Osteoblast (primary cell): ENCODE measurements at places on chromosomes 7 and 10. TPM values are rescaled to one million over a fixed set of nuclear protein-coding genes. Genes with fewer than 3 reads are reported as not detected.

DNA sequence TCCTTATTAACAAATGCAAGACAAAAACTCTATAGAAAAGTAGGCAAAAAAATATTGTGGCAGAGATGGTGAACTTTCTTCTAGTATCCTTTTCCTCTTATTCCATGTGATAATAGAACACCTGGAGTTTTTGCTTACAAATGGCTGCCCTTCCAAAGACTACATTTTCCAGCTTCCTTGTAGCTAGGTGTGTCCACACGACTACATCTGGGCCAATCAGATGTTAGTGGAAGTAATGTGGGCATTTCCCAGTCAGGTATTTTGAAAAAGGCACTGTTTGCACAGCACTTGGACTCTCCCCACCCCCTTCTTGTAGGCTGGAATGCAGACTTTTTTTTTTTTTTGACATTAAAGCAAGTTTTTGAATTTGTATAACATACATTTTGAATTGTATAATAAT lies 105.5 kb upstream of the TBX20 start:
- H3K4me1 ChIP-seq = no peaks in the 10 kb centered on the region
- no peak overlapping the region for H3K27ac ChIP-seq
- H3K36me3 ChIP-seq = no peaks in the 10 kb centered on the region
- no peaks in the 10 kb centered on the region for H3K27me3 ChIP-seq

GRCh38 chr7:85829817-85830432 lies 643.1 kb upstream of the SEMA3D start:
- no peaks in the 10 kb centered on the region for H3K4me1 ChIP-seq
- H3K27ac ChIP-seq = no peak overlapping the region
- no peaks in the 10 kb centered on the region for H3K27me3 ChIP-seq
- no peak for DNase-seq
- no peak overlapping the region for H3K4me3 ChIP-seq

DNA sequence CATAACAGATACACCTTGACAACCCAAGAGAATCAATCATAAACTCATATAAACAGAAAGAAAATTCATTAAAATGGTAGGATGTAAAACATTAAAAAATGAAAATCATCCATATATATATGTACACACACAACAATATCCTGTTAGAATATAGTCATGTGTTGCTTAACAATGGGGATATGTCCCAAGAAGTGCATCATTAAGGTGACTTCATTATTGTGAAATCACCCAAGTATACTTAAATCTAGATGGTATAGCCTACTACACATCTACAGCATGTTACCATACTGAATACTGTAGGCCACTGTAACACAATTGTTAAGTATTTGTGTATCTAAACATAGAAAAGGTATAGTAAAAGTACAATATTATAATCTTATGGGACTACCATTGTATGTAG lies 115.8 kb upstream of the TMEM168 start:
- peaks cover 14% of the 10 kb centered on the region for H3K36me3 ChIP-seq
- DNase-seq = no peak
- H3K4me1 ChIP-seq = no peaks in the 10 kb centered on the region
- H3K4me3 ChIP-seq = no peak overlapping the region
- no peaks in the 10 kb centered on the region for H3K27me3 ChIP-seq

- H3K4me3 ChIP-seq = no peak overlapping the region
- DNase-seq = no peak
- no peaks in the 10 kb centered on the region for H3K27me3 ChIP-seq
- no peaks in the 10 kb centered on the region for H3K4me1 ChIP-seq
Measured at GRCh38 chr7:24469118-24469517, 104.1 kb upstream of the PALS2 start.

The SCART1 gene
- 5.1 and 5.6 TPM in 2 replicates for total RNA-seq

The VENTX gene
- not detected in 2 replicates for total RNA-seq
